Eye (tissue), 1 donor: ENCODE measurements at places on chromosomes 2 and 18.
A peak's percentile ranks its signal among the peaks of the same experiment; 100 is the strongest.

GRCh38 chr2:70674636-70675430, 93.2 kb downstream of the ADD2 start:
- DNase-seq: no peak

DNA sequence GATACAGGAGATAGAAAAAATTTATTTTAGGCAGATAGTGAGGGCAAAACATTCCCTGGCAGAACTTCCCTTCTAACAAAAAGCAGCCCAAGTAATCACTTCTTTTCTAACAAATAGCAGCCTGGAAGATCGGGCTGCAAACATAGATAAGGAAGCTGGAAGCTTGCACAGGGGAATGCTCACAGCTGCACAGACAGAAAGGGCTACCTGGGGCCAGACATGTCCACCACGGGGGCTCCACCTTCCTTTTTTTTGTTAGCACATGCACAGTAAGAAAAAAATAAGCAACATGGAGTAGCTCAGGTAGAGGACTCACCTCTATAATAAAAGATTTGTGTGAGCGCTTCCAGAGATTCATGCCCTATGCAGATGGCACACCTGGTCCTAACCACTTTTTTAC, 420.5 kb downstream of the PTH2R start:
- DNase-seq: no peak

GRCh38 chr2:216903470-216903869, 43.6 kb upstream of the TNP1 start:
- DNase-seq: no peak

- DNase-seq: no peak
Measured at GRCh38 chr2:81981585-81981984, 1677.0 kb upstream of the LRRTM1 start.

- DNase-seq: no peak
Measured at GRCh38 chr2:32474381-32474780, 117.6 kb downstream of the BIRC6 start.

- no peak for DNase-seq
Measured at GRCh38 chr18:12884406-12885323, 628 bp upstream of the PTPN2 start.

DNA sequence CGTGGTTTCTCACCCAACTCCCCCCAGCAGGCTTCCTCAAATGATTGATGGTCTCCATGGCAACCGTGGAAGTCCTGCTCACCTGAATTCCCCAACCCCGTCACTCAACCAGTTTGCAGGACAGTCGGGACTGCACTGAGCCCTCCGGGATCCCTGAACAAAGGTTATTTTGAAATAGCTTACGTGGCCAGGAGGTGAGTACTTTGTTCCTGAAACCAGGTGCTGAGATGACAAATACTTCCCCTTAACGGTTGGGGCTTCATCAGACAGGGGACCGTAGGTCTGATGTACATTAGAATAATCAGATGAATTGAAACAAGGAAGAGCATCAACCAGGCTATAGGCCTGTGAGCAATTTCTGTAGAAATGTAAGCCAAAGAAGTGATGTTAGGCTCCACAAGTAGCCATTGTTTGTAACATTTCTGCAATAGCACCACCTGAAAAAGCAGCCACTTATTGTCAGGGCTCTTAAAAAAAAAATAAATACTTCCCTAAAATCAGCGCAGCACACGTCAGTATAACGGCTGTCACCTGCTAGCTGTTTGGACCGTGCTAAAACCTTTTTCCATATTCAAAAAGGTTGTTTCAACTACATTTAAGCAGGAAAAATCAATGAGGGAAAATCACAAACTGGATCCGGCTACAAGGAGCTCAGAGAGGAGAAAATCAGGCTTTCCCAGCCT, 206.4 kb upstream of the ID2 start:
- DNase-seq: no peak

- DNase-seq: no peak
Measured at GRCh38 chr2:160255408-160255807, 55.3 kb upstream of the ITGB6 start.

DNA sequence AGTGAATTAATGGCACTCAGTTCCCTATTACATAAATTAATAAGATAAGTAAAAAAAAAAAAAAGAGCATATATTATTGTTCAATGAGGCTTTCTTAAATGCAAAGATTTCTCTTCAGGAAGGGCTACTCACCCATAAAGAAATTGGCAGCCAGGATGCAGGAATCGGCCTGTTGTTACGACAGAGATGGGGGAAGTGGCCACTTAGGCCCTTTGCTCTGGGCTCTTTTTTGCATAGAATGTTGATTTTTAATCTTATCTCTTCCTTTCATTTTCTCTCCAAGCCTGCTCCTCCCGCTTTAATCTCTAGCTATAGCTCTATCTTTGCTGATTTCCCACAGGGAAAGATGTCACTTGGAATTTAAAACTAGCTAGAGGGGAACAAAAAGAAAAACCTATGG, 391.8 kb upstream of the CRIM1 start:
- DNase-seq: peak; percentile 37

GRCh38 chr2:219073413-219074129, 12.8 kb upstream of the IHH start:
- DNase-seq: peak; percentile 59

DNA sequence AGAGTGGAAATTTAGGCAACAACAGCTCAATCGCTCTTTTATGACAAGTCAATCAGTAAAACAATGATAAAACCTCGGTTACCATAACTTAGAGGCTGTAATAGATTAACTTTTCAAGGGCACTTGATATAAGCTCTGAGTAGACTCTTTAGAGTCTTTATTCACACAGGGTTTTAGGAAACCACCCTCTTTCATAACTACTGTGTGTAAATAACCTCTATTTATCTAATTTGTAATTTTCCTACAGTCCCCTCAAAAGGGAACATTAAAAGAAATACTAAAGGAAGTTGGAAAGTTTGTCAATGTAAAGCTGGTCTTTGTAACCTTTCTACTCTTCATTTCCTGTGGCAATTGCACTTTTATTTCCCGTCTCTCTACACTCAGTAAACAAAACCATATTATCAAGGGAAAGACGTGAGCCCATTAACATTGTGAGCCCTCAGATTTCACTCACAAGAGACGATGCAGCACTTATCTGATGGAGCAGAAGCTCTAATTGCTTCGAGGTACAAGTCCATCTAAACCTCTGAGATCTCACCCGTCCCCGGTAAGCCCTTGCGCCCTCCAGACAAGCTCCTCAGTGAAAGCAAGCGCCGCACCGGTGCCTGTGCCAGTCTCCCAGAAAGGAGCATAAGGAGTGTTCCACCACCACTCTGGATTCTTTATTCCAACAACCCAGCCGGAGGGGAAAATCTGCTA, 1.1 kb upstream of the HOXD1 start:
- DNase-seq: peak; percentile 70

DNA sequence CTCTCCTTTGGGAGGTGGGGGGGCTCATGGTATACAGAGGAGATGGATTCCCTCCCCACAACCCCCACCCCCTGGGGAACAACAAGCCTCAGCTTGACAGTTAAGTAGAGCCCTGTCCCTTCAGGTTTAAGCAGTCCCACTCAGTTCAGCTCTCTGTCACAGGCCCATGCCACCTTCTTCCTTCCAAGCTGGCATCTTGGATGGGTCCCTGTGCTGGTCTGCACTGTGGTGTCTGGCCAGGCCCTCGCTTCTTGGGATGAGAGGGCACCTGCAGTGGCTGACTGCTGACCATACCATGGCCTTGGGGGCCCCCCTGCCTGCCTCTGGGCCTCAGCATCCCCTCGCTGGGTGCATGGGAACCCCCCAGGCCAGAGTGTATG, 20.4 kb upstream of the GPR17 start:
- no peak for DNase-seq

- DNase-seq: no peak
Measured at GRCh38 chr18:46196627-46197243, 92.5 kb downstream of the HAUS1 start.

DNA sequence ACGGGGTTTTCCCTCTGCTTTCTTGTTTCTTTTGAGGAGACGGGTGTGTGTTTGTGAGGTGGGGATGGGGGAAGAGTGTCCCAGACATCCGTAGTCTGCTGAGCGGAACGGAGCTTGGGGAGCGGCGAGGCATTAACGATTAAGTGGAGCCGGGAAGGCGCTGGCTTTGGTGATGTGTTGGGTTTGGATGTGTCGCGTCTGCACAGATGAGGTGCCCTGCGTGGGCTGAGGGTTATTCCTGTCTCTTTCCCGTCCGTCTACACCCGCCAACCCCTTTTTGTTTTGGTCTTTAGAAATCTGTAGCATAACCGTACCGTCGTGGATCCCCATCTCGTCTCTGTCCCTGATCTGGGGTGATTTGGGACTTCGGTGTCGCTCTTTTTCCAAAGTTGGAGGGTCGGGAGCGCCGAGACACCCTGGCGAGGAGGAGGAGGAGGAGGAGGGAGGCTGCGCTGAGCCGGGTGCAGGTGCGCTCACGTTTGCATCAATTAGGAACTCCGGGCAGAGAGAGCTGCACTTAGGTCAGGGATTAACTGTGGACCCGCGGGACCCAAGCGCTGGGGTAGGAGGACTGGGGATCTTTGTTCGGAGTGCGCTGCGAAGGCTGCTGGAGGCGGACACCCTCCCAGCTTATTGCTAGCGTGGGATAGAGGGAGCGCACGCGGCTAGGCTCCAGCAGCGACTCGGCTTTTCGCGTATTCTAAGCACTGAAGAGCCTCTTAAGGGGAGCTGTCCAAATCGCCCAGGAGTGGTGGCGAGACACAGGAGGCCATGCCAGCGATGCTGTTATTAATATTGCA, 720.3 kb downstream of the DPP10 start:
- DNase-seq: peak; percentile 68

GRCh38 chr2:239349453-239350135, 51.2 kb downstream of the HDAC4 start:
- DNase-seq: no peak

- DNase-seq: no peak
Measured at GRCh38 chr18:31450409-31450808, 2.9 kb downstream of the DSG3 start.

- DNase-seq: no peak
Measured at GRCh38 chr2:128263902-128264331, 54.8 kb downstream of the HS6ST1 start.
